Mesendoderm (in vitro differentiated cells): ENCODE measurements at places on chromosomes 16 and 17.

- H3K36me3 ChIP-seq = no peaks in the 10 kb centered on the region
- H3K27me3 ChIP-seq = no peaks in the 10 kb centered on the region
- no peak overlapping the region for H3K4me3 ChIP-seq
- no peak overlapping the region for H3K27ac ChIP-seq
- no peaks in the 10 kb centered on the region for H3K4me1 ChIP-seq
- peak; percentile 72 for DNase-seq
Measured at GRCh38 chr17:55549140-55549539, 37.9 kb upstream of the SMIM36 start.

GRCh38 chr16:77238593-77238992, 39.4 kb downstream of the SYCE1L start:
- no peaks in the 10 kb centered on the region for H3K27me3 ChIP-seq
- no peaks in the 10 kb centered on the region for H3K36me3 ChIP-seq
- no peaks in the 10 kb centered on the region for H3K4me1 ChIP-seq
- no peak overlapping the region for H3K27ac ChIP-seq
- no peak overlapping the region for H3K4me3 ChIP-seq
- no peak for DNase-seq

DNA sequence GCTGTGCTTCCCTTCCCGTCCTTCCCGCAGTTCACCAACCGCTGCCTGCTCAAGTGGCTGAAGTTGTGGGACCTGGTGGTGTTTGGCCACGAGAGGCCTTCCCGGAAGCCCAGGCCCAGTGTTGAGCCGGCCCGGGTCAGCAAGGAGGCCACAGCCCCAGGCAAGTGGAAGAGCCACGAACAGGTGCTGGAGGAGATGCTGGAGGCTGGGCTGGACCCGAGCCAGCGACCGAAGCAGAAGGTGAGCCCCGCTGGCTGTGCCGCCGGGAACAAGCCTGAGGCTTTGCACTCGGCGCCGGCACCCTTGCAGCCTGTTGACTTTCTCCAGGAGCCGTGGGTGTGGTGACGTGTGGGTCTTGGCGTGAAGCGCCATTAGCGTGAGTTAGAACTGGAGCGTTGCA, 2.7 kb downstream of the CHTF18 start:
- no peaks in the 10 kb centered on the region for H3K27me3 ChIP-seq
- no peak for DNase-seq
- no peak overlapping the region for H3K4me3 ChIP-seq
- H3K36me3 ChIP-seq = peaks cover 9% of the 10 kb centered on the region
- H3K4me1 ChIP-seq = no peaks in the 10 kb centered on the region
- H3K27ac ChIP-seq = no peak overlapping the region

DNA sequence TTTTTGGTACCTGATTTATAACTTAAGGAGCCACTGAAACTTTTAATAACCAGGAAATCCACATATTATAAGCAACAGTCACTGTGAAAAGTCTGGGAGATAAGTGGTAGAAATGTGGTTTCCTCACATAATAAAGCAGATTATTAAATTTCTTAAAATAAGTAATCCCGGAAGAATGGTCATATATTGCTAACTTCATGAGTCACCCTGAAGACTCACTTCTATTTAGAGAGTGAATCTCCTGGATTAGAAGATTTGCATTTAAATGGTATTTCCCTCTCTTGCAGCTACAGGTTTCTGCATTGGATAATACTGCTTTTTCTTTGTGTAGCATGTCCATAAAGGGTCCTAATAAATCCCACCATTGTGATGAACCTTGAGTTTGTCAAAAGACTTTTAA, 1286.8 kb upstream of the CDH8 start:
- no peak overlapping the region for H3K27ac ChIP-seq
- no peaks in the 10 kb centered on the region for H3K36me3 ChIP-seq
- no peak overlapping the region for H3K4me3 ChIP-seq
- H3K4me1 ChIP-seq = no peaks in the 10 kb centered on the region

DNA sequence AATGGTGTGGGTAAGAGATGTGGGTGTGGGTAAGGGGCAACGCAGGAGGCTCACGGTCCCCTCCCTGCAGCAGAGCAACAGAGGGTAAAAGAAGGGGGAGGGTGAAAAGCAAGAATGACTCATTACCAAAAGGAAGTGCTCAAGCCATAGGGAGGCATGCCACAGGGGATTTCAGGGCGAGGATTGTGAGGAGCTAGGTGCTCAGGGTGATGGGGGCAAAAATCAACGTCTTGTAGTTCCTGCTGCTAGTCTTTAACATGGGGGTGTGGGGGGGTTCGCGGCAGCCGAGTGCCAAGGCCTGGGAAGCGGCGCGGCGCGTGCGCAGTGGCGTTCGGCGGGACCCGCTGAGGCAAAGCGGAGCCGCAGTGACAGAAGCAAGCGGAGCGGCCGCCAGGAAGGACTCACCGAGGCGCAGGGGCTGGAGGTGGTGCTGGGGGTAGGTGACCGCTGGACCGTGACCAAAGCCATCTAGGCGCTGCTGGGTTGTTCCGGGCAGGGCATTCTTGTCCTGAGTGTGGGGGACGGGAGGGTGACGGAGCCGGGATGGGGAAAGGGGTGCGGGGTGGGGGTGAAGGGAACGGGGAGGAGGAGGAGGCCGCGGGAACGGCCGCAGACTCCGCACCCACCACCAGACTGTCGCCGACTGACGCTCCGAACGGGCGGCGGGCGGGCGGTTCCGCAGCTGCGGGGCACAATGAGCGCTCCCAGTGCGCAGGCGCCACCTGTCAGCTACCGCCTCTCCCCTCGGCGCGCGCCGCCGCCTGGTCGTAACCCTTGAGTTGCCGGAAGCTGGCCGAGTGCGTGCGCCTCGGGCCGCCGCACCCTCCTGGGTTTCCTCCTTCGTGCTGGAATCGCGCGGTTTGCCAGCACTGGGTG, at the start of gene SSH2:
SSH2 (minus strand) TSS at position 696 of the 876 bp plus-strand sequence; CDS start at position 468, 228 bp downstream.
- peak within 1 kb of the TSS; percentile 74 for H3K27ac ChIP-seq
- peak; percentile 93 for DNase-seq
- H3K27me3 ChIP-seq = no peaks in the 10 kb centered on the region
- peaks cover 2% of the 10 kb centered on the region for H3K4me1 ChIP-seq

- no peaks in the 10 kb centered on the region for H3K27me3 ChIP-seq
- no peak overlapping the region for H3K27ac ChIP-seq
- H3K36me3 ChIP-seq = peaks cover 2% of the 10 kb centered on the region
- DNase-seq = no peak
- no peaks in the 10 kb centered on the region for H3K4me1 ChIP-seq
- H3K4me3 ChIP-seq = no peak overlapping the region
Measured at GRCh38 chr17:43135454-43135819, 10.3 kb upstream of the BRCA1 start.

GRCh38 chr16:57055671-57056070, 36.7 kb upstream of the CPNE2 start:
- H3K4me1 ChIP-seq = no peaks in the 10 kb centered on the region
- no peak for DNase-seq
- H3K27me3 ChIP-seq = no peaks in the 10 kb centered on the region

GRCh38 chr17:41065829-41066624, at the start of gene KRTAP2-4:
Gene KRTAP2-4, minus strand, starts transcription at chr17:41065879. Its CDS starts 34 bp downstream, at chr17:41065845.
- no peak within 1 kb of the TSS for H3K4me3 ChIP-seq
- DNase-seq = no peak
- H3K27me3 ChIP-seq = no peaks in the 10 kb centered on the region
- H3K27ac ChIP-seq = no peak within 1 kb of the TSS
- H3K4me1 ChIP-seq = no peaks in the 10 kb centered on the region
- no peaks in the 10 kb centered on the region for H3K36me3 ChIP-seq

GRCh38 chr16:54033747-54034146, 252.8 kb downstream of the IRX3 start:
- H3K36me3 ChIP-seq = no peaks in the 10 kb centered on the region
- H3K4me1 ChIP-seq = no peaks in the 10 kb centered on the region
- H3K27ac ChIP-seq = no peak overlapping the region
- H3K4me3 ChIP-seq = no peak overlapping the region

DNA sequence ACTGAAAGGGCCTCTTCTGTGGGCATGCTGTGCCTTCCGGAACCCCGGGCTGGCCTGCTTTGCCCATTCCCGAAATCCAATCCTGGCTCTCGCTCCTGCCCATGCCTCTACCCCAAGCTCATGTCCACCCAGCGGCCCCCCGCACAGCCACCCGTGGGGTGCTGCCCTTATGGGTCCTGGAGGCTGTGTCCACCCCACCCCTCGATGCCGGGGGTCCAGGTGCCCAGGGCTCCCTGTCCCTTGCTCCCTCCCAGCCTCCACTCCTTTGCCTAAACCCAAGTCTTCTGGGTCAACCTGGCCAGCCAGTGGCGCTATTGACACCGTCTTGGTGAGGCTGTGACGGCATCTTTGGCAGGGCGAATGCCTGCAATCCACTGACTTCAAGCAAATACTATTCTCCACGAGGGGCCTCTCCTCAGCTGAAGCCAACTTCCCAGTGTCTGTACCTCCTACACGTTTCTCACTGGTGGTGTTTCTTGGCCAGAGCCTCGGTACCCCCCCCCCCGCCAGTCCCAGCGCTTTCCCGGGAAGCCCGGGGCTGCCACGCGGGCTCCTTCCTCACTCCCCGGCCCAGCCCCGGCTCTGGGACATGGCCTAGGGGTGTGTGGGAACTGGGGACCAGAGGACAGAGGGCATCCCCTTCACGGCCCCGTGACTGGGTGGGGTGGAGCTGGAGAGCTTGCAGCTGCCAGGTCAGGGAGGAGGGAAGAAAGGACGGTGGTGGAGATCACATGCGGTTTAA, 12.2 kb upstream of the DUS1L start:
- H3K36me3 ChIP-seq = peaks cover 25% of the 10 kb centered on the region
- peak; percentile 48 for DNase-seq
- no peak overlapping the region for H3K27ac ChIP-seq
- H3K4me1 ChIP-seq = no peaks in the 10 kb centered on the region
- no peak overlapping the region for H3K4me3 ChIP-seq

DNA sequence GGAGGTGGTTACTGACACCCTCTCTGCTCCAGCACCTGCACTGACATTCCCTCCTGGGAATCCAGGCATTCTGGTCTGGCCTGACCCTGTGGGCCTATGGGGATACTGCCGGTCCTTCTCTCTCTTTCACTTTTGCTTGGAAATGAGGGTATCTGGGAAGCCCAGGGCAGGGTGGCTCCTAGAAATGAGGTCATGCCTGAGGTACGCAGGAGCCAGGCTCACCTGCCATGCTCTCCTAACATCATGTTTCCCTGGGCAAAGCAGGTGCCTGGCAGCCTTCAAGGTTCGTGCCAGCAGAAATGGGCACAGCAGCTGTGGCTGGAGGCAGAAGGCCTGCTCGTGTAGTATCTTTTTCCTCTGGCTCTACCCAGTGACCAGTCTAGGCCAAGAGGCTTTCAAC, 3.3 kb downstream of the ITGA3 start:
- no peaks in the 10 kb centered on the region for H3K27me3 ChIP-seq
- no peak overlapping the region for H3K4me3 ChIP-seq
- DNase-seq = no peak
- peaks cover 5% of the 10 kb centered on the region for H3K4me1 ChIP-seq
- H3K27ac ChIP-seq = no peak overlapping the region
- no peaks in the 10 kb centered on the region for H3K36me3 ChIP-seq

- no peaks in the 10 kb centered on the region for H3K27me3 ChIP-seq
- H3K27ac ChIP-seq = no peak overlapping the region
- no peak for DNase-seq
- peaks cover 7% of the 10 kb centered on the region for H3K4me1 ChIP-seq
- no peak overlapping the region for H3K4me3 ChIP-seq
- H3K36me3 ChIP-seq = no peaks in the 10 kb centered on the region
Measured at GRCh38 chr16:49596068-49596467, 222.5 kb downstream of the C16orf78 start.

GRCh38 chr17:35934760-35935159, 4.2 kb upstream of the RDM1 start:
- no peak overlapping the region for H3K27ac ChIP-seq
- no peak for DNase-seq
- H3K4me1 ChIP-seq = peaks cover 3% of the 10 kb centered on the region

- no peaks in the 10 kb centered on the region for H3K36me3 ChIP-seq
- H3K4me3 ChIP-seq = no peak overlapping the region
- H3K27ac ChIP-seq = no peak overlapping the region
Measured at GRCh38 chr17:81049372-81049911, 14.5 kb downstream of the BAIAP2 start.

DNA sequence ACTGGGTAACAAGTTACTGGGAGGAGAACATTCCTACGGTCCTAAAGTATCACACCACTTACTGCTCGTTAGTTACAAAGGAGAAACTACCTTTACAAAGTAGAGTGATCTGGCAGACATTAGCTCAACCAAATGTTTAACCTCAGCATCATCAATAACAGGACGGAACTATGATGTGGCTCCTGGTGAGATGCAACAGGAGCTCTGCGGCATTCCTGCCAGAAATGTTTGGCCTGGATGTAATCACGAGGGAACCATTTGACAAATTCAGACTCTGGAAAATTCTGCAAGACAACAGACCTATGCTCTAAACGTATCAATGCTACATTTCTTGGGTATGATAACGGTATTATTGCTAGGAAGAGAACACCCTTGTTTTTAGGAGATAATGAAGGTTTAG, 80.4 kb downstream of the MRM3 start:
- H3K4me1 ChIP-seq = peaks cover 4% of the 10 kb centered on the region
- no peaks in the 10 kb centered on the region for H3K27me3 ChIP-seq
- no peak overlapping the region for H3K27ac ChIP-seq
- peaks cover 5% of the 10 kb centered on the region for H3K36me3 ChIP-seq
- H3K4me3 ChIP-seq = no peak overlapping the region

GRCh38 chr16:52227851-52228250, 319.1 kb downstream of the TOX3 start:
- H3K36me3 ChIP-seq = no peaks in the 10 kb centered on the region
- H3K27ac ChIP-seq = no peak overlapping the region
- no peaks in the 10 kb centered on the region for H3K27me3 ChIP-seq
- H3K4me3 ChIP-seq = no peak overlapping the region

DNA sequence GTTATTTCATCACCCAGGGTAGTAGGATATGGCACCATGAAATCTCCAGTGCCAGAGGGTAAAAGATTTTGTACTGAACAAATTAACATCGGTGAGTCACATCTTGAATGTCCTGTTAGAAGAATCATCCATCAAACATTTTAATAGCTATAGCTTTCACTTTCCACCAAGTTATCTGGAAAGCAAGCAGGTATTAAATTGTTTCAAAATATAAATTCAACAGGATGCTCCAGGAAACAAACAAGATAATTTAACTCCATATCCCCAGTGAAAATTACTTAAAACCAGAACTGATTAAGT, 2.4 kb downstream of the VEZF1 start:
- H3K4me3 ChIP-seq = no peak overlapping the region
- H3K27me3 ChIP-seq = no peaks in the 10 kb centered on the region
- H3K4me1 ChIP-seq = peaks cover 2% of the 10 kb centered on the region
- DNase-seq = no peak
- H3K36me3 ChIP-seq = peaks cover 2% of the 10 kb centered on the region

GRCh38 chr17:50279181-50279526, 4.9 kb downstream of the TMEM92 start:
- DNase-seq = no peak
- H3K27ac ChIP-seq = no peak overlapping the region
- H3K4me3 ChIP-seq = no peak overlapping the region
- H3K36me3 ChIP-seq = no peaks in the 10 kb centered on the region

DNA sequence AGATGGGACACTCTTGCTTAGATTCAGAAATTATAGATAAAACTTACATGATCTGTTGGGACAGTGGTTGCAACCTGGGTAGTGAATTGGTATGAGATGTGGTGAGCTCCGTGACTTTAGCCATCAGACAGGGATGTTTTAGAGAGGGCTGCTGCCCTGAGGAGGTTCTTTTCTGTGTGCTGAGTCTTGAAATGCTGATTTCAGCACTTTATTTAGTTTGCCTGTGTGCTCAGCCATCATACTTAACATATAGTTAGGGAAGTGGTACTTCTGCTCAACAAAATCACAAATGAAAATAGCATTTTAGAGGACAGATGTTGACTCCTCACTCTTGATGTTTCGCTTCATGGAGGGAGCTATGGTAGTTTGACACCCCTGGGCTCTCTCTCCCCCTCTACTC, 95.9 kb upstream of the CDH13 start:
- no peak overlapping the region for H3K27ac ChIP-seq
- H3K36me3 ChIP-seq = no peaks in the 10 kb centered on the region
- H3K4me3 ChIP-seq = no peak overlapping the region
- no peaks in the 10 kb centered on the region for H3K4me1 ChIP-seq
